Liver (tissue), 10 donors: ENCODE measurements at places on chromosomes 5 and 9.

- DNase-seq: no peak
These were observed 265.8 kb downstream of the TENT4A start for GRCh38 chr5:6979061-6979460.

DNA sequence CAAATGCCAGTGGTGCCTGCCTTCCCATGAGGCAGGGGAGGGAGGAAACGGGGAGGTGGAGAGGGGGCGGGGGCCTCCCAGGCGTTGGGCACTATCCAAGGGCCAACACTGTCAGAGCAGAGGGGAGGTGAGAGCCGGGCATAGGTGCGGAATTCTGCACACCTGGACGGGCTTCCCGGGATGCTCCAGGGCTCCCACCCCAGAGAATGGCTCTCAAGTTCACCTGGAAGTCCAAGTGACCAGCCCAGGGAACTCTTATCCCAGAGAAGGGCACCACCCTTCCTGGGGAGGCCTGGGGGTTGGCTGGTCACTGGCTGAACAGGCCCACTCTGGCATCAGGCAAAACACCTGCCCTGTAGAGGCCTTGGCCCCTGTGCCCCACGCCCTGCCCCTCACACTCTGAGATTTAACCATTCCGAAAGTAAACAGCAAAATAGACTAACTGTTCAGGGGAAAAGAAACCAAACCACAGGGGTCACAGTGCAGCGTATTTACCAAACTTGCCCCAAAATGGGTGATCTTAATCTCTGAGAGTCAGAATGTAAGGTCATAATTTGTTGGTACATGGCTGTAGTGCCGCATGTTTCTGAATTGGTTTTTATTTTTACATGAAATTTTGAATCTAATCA lies 2.7 kb downstream of the CSF2 start:
- no peak for DNase-seq

DNA sequence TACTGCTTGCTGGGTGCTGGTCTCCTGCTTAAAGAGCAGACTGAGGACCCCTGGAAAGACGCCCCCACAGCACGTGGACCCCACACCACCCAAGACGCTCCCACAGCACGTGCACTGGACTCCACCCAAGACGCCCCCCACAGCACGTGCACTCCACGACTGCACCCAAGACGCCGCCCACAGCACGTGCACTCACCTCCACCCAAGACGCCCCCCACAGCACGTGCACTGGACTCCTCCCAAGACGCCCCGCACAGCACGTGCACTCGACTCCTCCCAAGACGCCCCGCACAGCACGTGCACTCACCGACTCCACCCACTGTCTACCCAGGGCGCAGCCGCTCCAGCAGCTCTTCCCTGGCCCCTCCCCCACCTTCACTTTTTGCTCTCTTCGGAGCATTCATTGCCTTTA lies 50.5 kb downstream of the EHMT1 start:
- no peak for DNase-seq

- DNase-seq: no peak
These were observed 64.9 kb downstream of the SLC25A46 start for GRCh38 chr5:110803467-110804326.

- DNase-seq: no peak
These were observed 45.7 kb upstream of the ADRB2 start for GRCh38 chr5:148780711-148781110.

DNA sequence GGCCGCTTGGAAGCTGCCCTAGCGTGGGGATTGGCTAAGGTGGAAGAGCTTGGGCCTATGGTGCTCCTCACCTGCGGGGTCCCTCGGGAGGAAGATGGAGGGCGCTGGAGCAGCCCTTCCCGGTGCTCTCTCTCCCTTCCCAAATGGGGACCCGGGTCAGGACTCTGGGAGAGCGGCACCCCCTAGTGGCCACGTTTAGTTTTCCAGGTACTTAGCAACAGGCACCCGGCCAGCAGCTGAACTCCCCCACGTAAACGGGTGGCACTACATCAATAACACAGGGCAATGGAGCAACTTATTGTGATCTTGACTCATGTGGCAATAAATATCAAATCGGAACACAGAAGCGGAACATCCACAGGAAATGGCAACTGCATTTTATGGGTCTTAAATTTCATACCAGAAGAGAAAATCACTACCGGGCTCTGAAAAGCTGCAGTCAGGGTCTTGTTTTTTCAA lies 316.6 kb downstream of the AGTPBP1 start:
- DNase-seq: peak; percentile 63
